ENCODE measurements at places on chromosomes 5 and 9.

- DNase-seq, result no peak
These were observed 217.6 kb downstream of the TMEM167A start for GRCh38 chr5:82859451-82860140.

DNA sequence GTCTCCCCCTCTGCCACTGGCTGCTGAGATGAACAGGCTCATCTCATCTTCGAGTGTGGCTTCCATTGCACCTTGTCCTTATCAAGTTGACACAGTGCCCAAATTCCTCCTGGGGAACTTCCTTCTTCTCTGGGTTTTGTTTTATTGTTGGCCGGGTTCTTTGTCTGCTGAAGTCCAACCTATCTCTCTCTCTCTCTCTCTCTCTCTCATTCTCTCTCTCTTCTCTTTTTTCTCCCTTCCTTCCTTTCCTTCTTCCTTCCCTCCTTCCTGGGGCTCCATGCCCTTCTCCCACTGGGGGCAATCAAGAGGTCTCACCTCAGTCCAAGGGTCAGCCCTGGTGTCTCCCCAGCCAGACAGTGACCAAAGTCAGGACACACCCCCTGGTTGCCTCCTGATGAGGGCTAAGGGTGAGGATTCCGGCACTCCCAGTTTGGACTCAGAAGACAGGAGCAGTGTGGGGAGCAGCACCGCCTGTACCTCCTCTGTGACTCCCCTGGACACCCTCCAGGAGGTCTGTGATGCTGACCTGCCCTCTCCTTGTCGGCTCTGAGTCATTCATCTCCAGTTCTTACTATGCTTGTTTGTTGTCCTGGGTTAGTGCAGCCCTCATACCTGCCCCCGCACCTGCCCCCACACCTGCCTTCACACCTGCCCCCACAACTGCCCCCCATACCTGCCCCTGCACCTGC, 30.7 kb downstream of the KCNT1 start:
- DNase-seq, result no peak

- DNase-seq, result no peak
These were observed 78.7 kb upstream of the SAP30L start for GRCh38 chr5:154367101-154367500.

- DNase-seq, result no peak
These were observed 36.7 kb downstream of the HK3 start for GRCh38 chr5:176862330-176862995.

GRCh38 chr5:37319037-37319782, 51.7 kb downstream of the NUP155 start:
- no peak for DNase-seq

DNA sequence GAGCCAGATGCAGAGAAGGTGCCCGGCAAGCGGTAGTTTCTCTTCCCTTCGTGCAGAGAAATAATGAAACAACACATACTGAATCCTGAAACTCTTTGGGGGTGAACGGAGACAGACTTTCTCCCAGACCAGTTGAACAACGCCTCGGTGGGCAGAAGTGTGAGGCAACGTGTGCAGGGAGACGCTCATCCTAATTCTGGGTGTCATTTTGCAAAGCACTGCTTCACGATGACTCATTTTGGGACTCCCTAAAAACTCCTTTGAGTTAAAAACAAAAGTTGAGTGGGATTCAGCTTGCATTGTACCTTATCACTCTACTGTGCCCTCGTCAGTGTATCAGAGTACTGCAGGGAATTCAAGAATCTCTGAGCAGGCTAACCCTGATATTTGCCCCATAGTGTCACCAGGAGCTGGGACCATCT, 3.5 kb upstream of the NEK6 start:
- DNase-seq, result no peak

DNA sequence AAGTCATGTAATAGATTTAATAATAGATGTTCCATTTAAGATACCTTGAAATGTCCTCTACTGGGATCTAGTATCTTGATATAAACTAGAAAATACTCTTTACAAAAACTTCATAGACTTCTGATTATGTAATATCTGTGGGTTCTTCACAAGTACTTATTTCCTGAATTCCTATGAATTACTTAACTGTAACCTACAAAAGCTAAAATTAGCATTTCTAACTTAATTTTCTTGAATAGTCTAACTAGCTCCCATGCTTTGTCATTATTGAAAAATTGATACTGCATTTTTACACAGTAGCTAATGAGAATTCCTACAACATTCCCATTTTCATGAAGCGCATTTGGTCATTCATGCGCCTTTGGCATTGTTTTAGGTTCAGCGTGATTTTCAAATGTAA, 1828.2 kb downstream of the MAT2B start:
- no peak for DNase-seq

- no peak for DNase-seq
These were observed 348.2 kb upstream of the CCNG1 start for GRCh38 chr5:163089230-163089629.

DNA sequence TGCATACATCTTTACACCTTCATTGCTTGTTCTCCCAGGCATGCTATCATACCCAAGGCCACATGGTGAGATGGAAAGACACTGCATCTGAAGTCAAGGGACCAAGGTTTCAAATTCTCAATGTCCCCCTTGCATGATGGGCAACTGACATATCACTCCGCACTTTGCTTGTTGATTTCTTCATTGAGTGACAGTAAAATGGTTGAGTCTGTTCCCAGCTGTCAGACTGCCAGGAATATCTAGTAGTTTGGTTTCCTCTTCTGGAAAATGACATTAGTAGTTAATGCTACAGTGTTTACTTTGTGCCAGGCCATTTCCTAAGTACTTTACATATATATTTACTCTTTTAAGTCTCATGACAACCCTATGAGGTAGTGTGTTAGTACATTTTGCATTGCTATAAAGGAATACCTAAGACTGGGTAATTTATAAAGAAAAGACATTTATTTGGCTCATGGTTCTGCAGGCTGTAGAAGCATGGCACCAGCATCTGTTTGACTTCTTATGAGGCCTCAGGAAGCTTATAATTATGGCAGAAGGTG, 114.4 kb downstream of the PCSK1 start:
- DNase-seq, result no peak

DNA sequence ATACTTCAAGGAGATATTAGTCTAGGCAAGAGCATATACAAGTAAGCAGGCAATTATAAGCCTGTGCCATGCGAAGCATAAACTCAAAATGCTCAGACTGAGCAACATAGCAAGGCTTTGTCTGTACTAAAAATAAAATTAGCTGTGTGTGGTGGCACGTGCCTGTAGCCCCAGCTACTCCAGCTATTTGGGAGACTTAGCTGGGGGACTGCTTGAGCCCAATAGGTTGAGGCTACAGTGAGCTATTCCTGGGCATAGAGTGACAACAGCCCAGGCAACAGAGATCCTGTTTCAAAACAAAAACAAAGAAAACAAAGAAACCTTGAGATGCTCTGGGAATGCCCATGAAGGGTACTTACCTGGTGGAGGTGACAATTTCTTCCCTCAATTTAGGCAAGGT, 130.5 kb upstream of the ZNF608 start:
- no peak for DNase-seq

DNA sequence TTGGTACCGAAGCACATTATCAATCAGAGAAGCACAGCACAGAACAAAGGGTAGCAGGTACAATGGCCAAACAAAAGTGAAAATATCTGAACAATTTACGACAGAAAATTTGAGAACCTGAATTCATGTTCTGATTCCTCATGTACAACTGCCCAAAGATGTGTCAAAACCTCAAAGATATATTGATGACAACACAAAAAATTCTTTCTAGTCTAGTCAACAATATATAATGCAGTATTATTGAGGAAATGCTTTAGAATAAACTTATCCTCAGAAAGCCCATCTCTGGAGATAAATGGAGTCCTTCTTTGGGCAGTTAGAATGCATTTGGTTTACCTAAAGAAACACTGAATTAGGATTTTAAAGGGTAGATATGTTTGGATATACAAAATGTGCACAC, 6.8 kb upstream of the SMARCA2 start:
- DNase-seq, result no peak

DNA sequence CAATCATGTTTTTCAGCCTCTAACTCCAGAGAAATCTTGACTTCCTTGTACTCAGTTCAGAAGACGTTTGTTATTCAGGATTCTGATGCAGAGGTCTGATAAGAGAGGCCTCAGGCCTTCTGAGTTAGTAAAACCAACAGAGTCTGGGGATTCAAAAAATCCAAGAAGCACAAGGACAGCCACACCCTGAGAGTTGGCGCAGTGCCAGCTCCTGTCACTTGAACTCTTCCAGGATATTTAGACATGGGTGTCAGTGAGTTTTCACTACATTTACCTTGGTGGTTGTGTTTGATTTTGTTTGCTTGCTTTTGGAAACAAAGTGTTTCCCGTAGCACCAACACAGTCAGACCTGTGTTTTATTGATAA, 41.6 kb upstream of the PDE8B start:
- no peak for DNase-seq

- no peak for DNase-seq
These were observed 42.0 kb downstream of the ACO1 start for GRCh38 chr9:32426278-32426939.

All from CD4-positive, alpha-beta T cell treated with Interleukin-21 for 1 hour (primary cell).